ENCODE measurements at places on chromosomes 12 and 14.

GRCh38 chr12:132170637-132171292, 26.5 kb downstream of the NOC4L start:
- DNase-seq = no peak

DNA sequence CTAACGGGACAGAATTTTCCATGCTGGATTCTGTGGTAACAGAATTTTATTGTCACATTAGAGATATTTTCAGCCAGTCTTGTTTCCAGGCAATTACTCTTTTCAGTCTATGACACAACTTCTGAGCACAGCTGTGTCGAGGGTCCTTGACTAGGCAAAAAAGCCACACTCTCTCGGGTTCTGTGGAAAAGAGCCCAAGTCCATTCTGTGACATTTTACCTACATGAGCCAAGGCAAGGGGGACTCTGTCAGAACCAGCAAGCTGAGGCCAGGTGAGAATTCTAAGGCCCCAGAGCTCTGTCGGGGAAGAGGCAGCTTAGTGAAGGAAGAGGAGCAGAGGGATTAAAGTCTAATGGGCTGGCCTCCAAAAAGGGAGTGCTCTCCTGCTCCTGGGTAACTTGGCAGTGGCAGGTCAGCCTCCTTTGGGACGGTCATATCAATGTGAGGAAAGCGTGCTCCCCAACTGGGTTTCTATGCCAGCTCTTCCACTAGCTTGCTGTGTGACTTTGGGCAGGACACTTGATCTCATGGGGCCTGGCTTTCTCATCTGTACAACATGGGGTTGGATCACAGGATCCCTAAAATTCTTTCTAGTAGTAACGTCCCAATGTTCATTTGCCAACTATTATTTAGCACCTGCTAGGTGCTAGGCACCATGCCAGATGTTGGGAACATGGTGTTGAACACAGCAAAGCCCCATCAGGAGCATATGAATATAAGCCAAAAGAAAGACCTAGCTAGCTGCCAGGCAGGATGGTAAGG, 16.0 kb upstream of the RIC8B start:
- no peak for DNase-seq

GRCh38 chr14:89625731-89626232, 208.7 kb upstream of the FOXN3 start:
- DNase-seq = no peak

- DNase-seq = no peak
Observed at GRCh38 chr12:23906329-23906728, 43.1 kb downstream of the SOX5 start.

DNA sequence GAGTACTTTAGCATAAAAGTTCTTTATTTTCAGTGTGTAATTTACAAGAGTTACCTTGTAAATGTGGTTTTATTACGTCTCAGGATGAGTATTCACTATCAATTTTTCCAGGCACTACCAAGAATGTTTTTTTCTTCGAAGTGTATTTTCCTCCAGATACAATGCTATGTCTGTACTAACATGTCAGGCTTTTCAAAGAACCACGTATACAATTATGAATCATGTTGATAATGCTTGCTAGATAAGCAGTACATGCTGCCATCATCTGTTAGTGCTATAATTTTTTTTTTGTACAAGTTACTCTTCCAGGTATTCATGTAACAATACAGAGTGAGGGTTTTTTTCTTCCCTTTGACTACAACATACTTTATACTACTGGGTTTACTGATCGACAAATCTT, 5.6 kb upstream of the KANSL2 start:
- DNase-seq = no peak

GRCh38 chr12:388541-389141, 479 bp downstream of the KDM5A start:
- no peak for DNase-seq

- no peak for DNase-seq
Observed at GRCh38 chr12:3974883-3975282, 101.7 kb upstream of the PARP11 start.

DNA sequence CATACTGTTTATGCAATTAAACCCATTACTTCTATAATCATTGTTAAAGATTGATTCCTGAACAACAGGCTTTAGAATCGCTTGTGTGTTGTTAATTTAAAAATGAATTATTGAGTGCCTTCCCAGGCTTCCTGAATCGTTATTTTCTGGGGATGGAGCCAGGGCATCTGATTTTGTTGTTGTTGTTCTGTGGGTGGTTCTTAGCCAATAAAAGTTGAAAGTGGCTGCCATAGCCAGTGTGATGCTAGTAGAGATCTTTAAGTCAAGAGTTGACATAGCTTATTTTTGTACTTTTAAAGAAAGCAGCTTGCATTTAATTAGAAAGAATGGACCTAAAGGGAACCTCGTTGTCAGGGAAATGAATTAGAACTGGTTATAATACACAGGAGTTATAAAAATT, 6.4 kb downstream of the GOLGA5 start:
- DNase-seq = no peak

DNA sequence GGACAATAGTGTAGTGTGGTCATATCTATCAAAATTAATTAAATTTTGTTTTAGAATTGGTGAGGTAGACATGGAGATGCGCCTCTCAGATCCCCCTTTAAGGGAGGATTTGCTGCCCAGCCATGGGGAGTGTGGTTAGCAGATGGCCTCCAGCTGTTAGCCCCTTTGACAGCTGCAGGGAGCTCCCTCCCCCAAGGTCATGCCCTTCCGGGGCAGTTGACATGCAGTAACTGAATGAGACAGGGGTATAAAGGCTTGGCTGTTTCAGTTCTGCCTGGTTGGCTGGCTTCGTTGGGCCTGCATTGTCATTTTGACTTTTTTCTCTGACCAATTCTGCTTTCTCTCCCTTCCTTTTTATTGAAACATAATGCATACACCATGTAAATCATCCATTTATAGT, 291.5 kb upstream of the SRRM4 start:
- DNase-seq = no peak

DNA sequence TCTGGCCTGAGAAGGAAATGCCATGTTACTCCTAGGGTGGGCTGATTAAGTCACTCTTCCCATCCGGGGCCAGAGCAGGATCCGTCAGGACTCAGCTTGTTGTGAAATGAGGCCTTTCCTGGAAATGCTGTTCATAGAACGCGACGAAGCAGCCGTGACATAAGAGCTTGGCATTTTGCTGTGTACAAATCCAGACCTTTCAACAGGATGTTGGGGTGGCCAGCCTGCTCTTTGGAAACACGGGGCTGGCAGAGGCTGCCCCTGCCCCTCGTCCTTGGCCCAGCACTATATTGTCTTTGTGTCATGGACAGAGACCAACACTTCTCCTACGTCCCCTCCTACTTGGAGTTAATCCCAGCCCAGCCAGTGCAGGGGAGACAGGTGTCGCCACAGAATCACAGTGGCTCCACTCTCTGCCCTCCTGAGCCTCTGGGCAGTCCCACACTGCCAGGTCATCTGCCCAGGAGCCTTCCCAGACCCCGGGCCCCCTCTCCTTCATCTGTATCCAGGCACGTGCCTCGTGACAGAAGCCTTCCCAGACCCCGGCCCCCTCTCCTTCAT, 18.6 kb upstream of the EIF5 start:
- DNase-seq = no peak

DNA sequence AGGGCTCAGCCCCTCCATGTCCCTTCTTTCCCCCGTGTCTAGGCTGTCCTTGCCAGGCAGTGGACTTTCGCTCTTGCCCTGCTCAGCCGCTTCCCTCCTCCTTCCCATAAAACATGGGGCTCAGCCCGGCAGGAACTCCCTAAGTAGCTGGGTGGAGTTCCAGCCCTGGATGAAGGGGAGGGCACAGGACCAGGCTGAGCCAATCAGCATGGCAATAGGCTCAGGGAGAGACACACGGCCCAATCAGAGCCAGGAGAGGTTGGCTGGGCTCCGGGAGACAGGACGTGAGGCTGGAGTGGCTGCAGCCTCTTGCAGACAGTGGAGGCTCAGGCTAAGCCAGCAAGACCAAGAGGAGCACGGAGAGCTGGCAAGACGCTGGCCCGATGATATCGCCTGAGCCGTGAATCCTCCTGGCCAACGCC, 54.3 kb downstream of the GALNT9 start:
- no peak for DNase-seq

DNA sequence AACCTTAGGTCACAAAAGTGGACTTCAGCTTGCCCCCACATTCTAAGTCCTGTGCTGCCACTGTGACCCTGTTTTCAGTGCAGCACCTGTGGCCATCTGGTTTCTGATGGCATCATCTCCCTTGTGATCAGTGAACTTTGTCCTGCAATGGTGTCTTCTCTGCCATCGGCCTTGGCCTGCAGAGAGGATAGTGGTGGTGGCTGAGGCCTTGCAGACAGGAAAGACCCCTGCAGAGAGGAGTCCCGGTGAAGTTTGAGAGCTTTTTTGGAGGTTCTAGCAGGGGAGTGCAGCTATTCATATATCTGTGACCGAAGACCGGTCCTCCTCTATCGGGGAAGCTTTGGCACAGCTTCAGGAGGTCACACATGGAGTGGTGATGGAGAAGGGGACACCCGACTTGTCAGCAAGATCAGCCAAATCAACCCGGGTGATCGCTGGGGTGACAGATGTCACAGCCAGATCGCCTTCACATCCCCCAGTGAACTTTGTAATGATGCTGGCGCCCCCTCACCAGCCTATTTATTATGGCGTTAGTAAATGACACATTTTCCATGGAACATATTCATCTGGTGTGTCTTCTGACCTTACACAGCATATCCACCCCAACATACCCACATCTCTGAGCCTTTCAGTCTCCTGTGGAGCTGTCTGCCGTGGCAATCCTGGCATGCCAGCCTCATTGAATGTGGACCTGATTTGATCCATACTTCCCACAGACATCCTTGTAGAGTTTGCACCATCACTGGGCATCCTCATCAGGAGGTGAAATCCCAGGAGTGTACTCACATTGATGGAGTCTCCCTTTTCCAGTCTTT, 136.1 kb downstream of the PAPOLA start:
- DNase-seq = no peak

- DNase-seq = no peak
Observed at GRCh38 chr14:29608861-29609260, 318.8 kb downstream of the PRKD1 start.

DNA sequence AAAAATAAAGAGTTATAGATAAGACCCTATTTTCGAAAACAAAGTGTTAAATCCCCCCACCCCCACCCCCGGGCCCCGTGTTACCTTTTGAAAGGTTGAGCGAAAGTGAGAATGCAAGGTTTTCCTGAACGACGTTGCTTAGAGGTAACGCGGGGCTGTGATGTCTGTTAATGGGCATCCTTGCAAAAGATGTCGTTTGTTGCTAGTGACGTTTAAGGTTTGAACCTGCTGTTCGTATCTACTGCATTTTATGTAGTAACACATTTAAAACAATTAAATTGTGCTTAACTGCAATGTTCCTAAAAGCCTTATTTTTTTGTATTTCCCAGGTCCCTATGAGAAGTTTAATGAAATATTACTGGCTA, 1.2 kb downstream of the CPSF6 start:
- no peak for DNase-seq

DNA sequence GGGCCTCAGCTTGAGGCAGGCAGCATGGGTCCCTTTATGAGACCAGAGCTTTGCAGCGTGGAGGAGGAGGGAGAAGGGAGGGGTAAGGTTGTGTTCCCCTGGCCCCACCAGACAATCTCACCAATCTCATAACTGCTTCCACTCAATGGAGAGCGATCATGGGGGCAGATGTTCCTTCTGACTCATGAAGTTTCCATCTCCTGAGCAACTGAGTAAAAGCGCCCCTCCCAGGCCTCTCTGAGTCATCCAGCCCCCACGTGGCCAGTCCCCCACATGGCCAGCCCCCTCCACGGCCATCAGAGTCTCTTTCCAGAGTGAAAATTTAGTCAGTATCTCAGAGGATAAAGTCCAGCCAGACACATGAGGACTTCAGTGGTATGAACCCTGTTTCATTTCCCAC, 39.2 kb upstream of the PLXNC1 start:
- DNase-seq = peak; percentile 29

GRCh38 chr12:49296836-49297694, 2.1 kb downstream of the PRPH start:
- DNase-seq = no peak

GRCh38 chr14:58864751-58865513, 227.2 kb downstream of the DACT1 start:
- DNase-seq = peak; percentile 55

GRCh38 chr12:53255996-53256395, 12.1 kb upstream of the ESPL1 start:
- no peak for DNase-seq

DNA sequence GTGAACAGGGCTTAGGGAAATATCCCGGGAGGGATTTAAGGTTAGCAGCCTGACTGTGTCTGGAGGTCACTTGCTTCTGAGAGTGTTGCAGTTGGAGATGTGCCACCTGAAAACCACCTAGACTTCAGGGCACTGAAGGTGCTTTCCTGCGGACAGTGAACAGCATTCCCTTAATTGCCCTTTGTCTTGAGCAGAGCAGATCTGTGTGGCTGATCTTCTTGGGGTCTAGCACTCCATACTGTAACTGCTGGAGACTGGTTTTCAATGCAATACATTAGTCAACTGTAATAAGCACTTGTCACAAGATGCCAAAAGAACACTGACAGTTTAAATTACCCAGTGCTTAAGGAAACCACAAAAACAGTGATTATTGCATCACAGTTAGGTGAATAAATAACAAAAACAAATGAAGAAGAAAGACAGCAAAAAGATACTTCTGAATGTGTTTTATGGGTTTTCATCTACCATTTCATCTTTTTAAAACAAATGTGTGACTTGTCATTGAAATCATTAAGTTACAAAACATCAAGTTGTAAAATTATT, 111.8 kb downstream of the PRIMA1 start:
- DNase-seq = no peak

DNA sequence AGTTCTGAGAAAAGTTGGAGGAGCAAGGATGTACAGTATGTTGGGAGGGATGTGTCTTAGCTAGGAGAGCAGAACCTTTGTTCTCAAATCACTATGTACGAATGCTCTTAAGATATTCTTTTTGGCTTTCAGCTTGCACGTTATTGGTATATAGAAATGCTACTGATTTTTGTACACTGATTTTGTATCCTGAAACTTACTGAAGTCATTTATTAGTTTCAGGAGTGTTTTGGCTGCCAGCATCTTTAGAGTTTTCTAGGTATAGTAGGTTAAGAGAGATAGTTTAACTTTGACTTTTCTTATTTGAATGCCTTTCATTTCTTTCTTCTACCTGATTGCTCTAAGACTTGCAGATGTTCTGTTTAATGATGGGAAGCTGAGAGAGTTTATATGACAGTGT, 442.8 kb upstream of the FBXO33 start:
- no peak for DNase-seq

- no peak for DNase-seq
Observed at GRCh38 chr12:84607170-84607819, 305.3 kb downstream of the SLC6A15 start.

DNA sequence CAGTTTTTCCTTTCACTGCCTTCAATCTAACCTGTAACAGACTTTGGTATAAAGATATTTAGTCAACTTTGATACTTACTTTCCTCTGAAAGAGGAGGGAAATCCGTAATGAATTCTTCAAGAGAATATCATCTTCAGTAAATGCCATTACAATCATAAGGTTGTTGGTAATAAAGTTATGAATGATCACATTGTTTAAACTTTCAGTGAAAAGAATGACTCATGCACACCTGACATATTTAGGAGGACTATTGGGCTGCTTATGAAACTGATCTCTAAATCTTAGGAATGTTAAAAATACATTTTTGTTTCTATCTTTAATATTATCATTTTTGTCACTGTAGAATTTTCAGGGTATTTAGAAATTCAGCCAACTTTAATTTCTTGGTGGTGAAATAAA, 474.7 kb downstream of the SLC16A7 start:
- DNase-seq = no peak
